Natural killer cell treated with Interleukin-12 subunit alpha and Interleukin-12 subunit beta and Interleukin-15 and Interleukin-18, amount 100 ng/mL, for 72 hours (primary cell): ENCODE measurements at places on chromosomes 5 and 9.

DNA sequence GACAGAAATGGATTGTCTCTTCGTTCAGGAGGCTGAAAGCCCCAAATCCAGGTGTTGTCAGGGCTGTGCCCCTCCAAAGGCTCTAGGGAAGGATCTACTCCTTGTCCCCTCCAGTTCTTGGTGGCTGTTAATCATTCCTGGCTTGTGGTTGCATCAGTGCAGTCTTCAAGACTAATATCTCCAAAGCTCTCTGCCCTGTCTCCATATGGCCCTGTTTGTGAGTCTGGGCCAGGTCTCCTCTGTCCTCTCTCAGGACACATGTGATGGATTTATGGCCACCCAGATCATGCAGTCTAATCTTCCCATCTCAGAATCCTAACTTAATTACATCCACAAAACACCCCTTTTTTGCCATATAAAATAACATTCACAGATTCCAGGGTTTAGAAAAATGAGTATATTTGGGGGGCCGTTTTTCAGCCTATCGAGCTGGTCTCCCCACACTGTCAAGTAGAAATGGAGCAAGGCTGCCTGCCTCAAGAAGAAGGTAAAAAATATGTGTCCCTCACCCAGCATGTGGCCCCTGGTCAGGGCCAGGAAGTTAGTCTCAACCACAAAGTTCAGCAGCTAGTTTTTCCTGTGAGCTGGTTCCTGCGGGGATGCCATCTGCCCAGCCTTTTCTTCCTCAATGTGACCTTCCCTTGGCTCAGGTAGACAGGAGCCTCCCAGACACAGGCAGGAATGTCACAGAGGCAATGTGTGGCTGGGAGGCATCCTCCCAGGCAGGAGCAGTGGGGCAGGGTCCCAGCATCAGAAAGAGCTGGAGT is 509.4 kb downstream of the IRX1 start:
- no peak for DNase-seq

- DNase-seq, result no peak
These were observed 30.2 kb downstream of the SLC6A3 start for GRCh38 chr5:1415059-1415425.

- DNase-seq, result no peak
These were observed 208.0 kb downstream of the NR3C1 start for GRCh38 chr5:143195491-143195890.

- DNase-seq, result peak; percentile 58
These were observed 139.9 kb downstream of the GADD45G start for GRCh38 chr9:89744730-89745129.

- no peak for DNase-seq
These were observed 189.8 kb downstream of the ARHGAP26 start for GRCh38 chr5:142959683-142960657.

- no peak for DNase-seq
These were observed 1048.7 kb upstream of the WWC1 start for GRCh38 chr5:167242701-167243100.

GRCh38 chr5:54988817-54989216 is 3.4 kb upstream of the ESM1 start:
- no peak for DNase-seq
